NCI-H526 treated with DMSO at 0.1 percent for 48 hours (cell line): ENCODE measurements at places on chromosomes 16 and 17.

- DNase-seq, result no peak
These were observed 222.2 kb upstream of the EEF2KMT start for GRCh38 chr16:5319799-5320198.

DNA sequence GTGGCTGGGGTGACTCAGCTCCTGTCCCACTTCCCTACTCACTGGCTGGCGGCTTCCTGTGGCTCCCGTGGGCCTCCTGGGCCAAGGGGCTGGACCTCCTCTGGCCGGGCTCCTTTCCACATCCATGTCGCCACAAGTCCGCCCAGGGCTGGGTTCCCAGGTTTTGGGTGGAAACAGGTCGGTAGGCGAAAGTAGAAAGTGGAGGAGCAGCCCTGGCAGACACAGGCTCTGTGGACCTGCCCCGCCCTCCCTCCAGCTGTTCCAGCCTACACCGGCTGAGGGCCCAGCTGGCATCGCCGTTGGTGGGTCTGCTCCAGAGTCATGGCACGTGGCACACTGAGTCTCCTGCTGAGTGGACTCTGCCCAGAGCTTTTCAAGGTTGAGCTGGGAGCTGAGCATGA, 28.7 kb downstream of the GSE1 start:
- DNase-seq, result no peak

- no peak for DNase-seq
These were observed 228.8 kb upstream of the AXIN2 start for GRCh38 chr17:65790241-65790640.

- no peak for DNase-seq
These were observed 6.3 kb downstream of the SLC38A7 start for GRCh38 chr16:58678269-58678668.

DNA sequence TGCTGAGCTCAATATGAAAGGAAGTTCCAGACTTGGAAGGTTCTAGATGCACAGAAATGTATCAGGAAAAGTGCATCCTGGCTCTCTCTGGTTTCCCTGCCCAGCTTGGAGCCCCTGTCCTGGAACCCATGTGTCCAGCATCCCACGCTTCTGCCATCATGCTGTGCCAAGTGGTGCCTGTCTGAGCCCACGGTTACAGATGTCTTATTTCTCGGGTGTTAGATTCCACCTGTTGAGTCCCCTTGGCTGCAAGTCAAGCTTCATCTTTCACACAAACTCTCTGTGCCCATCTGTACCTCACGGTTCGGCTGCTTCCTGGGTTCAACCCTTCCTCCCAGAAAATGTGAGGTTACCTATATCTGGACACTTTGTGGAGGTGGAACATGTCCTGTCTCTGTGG, 22.5 kb downstream of the OR1D5 start:
- DNase-seq, result no peak

DNA sequence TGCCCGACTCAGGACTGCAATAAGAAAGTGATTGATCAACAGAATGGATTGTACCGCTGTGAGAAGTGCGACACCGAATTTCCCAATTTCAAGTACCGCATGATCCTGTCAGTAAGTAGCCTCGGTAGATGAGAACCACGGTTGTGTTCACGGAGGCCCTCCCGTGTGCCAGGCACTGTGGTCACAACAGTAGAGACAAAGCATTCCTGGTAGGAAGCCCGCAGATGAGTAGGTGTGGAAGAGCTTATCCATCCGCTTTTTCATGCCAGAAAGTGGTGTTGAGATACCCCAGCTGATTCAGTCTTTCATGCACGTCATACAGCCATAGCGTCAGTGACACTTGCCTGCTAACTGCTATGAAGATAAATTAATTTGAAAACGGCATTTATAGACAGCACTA, 58.9 kb downstream of the RPA1 start:
- no peak for DNase-seq

GRCh38 chr16:2234813-2235170, 1.5 kb upstream of the DNASE1L2 start:
- no peak for DNase-seq

DNA sequence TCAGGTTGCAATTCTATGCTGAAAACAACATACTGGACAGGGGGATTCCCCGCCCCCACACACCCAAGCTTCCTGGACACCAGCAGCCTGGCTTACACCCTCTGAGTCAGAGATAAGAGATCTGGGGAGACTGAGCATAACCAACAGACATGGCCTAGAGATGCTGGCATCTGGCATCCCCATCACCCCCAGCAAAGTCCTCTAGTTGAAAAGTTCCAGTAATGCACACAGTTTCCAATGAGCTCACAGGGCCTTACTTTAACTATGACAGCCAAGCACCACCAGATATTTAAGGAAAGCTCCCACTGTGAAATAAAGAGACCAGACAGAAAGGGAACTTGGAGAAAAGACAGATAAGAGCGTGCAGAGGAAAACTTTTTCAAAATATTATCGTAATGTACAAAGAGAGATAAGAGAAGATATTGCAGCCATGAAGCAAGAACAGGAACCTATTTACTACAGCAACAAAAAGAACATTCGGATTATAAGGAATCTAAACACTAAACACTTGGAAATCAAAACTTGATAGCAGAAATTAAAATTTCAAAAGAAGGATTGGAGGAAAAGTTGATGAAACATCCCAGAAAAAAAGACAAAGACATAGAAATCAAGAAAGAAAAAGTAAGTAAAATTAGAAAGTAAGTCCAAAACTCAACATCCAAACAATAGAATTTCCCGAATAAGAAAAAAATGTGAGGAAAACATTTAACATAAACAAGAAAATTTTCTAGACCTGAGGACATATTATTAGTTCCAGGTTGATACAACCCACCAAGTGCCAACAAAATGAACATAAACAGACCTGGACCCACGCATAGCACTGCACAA, 17.2 kb upstream of the ALOX15 start:
- no peak for DNase-seq

DNA sequence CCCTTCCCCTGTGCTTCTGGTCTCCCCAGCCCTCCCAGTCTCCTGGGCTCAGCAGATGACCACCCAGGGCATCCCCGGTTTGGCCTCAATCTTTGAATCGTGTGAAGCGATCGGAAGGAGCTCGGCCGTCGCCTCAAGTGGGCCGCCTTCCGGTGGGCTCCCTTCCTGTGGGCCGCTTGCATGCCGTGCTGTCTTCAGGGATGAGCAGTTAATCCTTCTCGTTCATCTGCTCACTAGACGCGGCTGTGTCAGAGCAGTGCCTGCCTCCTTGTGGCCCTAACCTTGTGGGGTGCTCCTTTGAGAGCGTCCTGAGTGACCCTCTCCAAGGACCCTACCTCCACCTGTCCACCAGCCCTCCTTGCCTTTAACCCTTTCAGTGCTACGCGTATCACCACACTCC, 40.4 kb downstream of the BAIAP2 start:
- DNase-seq, result no peak

GRCh38 chr16:49465661-49466528, 92.3 kb downstream of the C16orf78 start:
- no peak for DNase-seq

DNA sequence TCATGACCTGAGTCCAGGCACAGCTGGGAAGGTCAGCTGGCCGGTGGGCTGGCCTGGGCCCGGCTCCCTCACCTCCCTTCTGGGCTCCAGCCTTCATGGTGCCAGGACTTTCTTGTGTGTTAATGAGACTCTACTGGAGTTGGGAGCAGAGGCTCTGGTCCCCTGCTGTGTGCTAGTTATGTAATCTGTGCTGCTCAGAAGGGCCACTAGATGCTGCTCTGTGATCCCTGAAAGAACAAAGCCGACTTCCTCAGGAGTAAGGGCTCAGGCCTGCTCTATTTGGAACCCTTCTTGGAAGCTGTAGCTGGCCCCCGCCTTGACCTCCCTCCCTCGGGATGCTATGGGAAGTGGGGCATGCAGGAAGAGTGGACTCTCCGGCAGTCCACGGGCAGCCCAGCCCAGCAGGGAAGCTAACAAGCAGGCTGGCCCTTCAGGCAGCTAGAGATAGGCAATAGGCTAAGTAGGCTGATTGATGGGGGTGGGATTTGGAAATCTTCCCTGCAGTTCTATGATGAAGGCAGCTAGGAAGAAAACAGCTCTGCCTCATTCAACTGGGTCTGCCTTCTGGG, 3.3 kb upstream of the CDK5R1 start:
- DNase-seq, result peak; percentile 40

- no peak for DNase-seq
These were observed 50.5 kb upstream of the AMZ2 start for GRCh38 chr17:68197091-68197996.

GRCh38 chr17:32323811-32324491, 18.0 kb downstream of the C17orf75 start:
- no peak for DNase-seq

- no peak for DNase-seq
These were observed 82.0 kb downstream of the MRM1 start for GRCh38 chr17:36683387-36683786.

DNA sequence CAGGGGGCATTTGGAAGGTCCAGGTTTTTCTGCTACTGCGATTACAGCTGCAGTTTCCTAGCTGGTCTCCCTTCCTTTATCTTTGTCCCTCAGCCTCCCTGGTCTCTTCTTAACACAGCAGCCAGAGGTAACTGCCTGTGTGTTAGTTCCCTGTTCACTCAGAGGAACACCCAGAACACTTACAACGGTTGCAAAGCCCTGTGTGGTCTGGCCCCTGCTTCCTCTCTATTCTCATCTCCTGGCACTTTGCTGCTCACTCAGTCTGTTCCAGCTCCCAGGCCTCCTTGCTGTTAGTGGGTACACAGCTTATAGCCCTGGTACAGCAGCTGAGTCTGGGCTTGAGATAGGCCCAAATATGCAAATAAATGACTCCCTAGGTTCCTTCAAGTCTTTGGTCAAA, 16.4 kb downstream of the NTN1 start:
- no peak for DNase-seq

- DNase-seq, result no peak
These were observed 530.6 kb downstream of the WWOX start for GRCh38 chr16:78630102-78630501.

DNA sequence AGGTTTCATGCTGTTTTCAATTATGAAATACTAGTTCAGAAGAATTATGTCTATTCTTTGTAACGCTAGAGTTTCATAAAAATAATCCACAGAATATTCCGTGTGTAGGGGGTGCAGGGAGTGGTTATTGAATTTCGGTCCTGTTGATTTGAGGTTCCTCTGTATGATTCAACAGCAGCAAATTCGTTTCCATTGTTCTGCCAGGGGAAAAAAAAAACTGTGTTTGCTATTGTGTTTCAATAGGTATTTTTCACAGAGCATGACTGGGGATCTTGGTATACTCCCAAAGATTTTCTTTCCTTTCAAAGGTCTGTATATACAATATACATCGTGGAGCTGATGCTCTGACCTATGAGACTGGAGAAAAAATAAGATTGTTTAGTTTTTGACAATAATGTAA, 15.8 kb downstream of the SHISA9 start:
- no peak for DNase-seq

- no peak for DNase-seq
These were observed 1.6 kb upstream of the EFTUD2 start for GRCh38 chr17:44900894-44901293.

- DNase-seq, result no peak
These were observed 9.5 kb downstream of the NLRC5 start for GRCh38 chr16:56998861-56999260.

- no peak for DNase-seq
These were observed 180.6 kb downstream of the PCTP start for GRCh38 chr17:55931446-55931845.

- no peak for DNase-seq
These were observed 268.8 kb downstream of the SEC14L1 start for GRCh38 chr17:77409282-77410161.

DNA sequence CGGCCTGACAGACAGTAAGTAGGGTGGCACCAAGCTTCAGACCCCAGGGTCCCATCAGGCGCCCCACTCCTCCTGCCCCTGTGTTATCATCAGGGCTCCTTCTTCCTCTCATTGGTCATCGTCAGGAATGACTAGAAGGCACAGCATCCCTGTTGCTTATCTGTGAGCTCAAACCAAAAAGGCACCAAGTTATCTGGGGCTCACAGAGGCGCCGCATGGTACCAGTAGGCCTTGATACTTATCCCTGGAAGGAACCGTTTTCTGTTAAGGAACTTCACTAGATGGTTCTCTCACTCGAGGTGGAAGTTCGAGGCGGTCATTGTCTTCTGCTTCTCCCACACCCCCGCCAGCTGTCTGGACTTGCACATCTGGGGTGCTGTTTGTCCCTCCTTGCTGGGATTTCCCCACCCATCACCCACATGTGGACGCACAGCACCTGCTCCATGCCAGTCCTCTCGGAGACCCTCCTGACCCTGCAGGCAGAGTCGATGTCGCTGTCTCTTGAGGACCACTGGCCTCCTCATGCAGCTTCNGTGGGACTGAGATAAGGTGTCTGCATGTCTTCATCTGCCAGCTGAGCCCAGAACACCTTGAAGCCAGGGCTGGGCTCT, 52.1 kb downstream of the METRNL start:
- DNase-seq, result no peak

GRCh38 chr17:7263801-7264078, 1.5 kb upstream of the CLDN7 start:
- no peak for DNase-seq

GRCh38 chr17:64262198-64262999, 661 bp downstream of the TEX2 start:
- peak; percentile 39 for DNase-seq

DNA sequence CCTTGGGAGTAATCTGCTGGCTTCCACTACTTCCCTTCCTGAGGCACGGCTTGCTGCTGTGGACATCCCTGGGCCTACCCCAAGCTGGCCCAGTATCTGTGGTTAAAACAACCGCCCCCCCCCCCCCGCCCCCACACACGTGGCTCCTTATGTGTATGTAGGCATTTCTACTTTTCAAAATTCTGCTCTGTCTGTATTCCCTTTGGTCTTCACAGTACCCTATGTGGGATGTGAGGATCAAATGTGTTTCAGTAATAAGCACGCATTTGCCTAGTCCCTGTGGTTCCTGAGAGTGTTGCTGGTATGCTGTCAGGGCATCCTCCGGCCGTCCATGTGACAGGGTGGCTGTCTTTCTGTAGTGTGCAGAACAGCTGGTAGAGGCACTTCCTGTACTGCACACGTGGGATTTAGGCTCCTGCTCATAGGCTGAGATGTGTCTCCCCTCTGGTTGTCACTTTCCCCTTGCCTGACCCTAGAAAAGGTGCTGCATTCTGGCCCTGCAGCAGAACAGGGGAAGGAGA, 2.2 kb downstream of the NT5M start:
- peak; percentile 23 for DNase-seq

DNA sequence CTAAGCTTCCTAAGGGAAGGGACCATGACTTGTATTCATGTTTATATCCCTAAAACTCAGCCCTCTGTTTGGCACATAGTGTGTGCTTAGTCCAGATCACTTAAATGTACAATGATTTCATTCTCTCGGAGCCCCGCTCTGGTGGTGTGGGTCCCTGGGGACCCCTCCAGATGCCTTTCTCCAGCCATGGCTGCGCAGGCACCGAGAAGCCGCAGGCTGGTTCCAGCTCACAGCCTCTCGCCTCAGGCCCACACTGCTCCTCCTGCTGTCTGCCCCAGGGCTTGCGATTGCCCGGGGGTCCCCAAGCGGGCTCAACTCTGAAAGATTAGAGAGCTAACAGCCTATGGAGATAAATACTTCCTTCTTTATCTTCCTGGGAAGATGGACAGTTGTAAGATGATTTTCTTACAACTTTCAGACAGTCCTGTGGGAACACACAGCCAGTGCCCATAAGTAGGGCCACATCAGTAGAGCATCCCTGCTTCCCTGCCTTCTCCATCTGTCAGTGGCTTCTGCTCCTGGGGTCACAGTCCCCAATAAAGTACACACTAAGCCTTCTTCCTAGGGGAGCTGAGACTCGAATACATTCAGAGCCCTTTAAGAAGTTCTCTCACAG, 66.2 kb downstream of the CENPV start:
- DNase-seq, result no peak

- DNase-seq, result no peak
These were observed 27.0 kb downstream of the RMI2 start for GRCh38 chr16:11372073-11372828.

GRCh38 chr17:57939797-57940196, 15.4 kb downstream of the CUEDC1 start:
- DNase-seq, result peak; percentile 85

- DNase-seq, result no peak
These were observed 2.8 kb downstream of the CCL4L2 start for GRCh38 chr17:36213695-36214094.
